Upper lobe of right lung (tissue), 1 donor: ENCODE measurements at places on chromosomes 7 and 10. TPM values are rescaled to one million over a fixed set of nuclear protein-coding genes. Genes with fewer than 3 reads are reported as not detected.

DNA sequence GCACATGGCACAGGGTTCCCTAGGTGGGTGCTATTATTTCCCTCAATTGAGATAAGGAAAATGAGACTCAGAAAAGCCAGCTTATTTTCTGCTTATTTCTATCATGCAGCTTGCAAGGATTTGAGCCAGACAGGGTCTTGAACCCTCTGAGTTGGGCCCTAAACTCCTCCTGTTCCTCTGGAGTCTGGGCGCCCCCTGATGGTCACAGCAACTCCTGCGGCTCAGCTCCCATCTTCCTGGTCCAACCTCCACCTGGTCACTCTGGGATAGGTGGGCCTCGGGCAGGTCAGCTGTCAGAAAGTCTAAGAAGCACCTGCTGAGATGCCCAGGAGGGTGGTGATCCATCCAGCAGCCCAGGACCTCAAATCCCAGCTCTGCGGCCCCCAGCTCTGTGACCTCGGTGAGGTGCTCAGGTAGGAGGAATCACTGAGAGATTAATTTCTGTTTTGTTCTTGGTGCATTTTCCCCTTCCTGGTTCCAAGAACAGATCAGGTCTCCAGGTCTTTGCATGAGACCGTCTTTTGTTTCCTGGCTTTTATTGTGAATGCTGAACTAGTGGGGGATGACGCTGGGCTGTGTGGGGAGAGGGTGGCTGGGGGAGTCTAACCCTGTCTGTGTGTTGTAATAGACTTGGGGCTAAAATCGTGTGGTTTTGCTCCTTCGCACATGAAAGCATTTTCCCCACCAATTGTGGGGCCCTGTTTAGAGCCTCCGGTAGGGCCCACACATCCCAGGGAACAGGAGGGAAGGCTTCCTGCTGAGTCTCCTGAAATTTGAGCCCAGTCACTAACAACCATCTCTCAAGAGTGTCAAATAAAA, 32.8 kb downstream of the TMEM130 start:
- H3K27ac ChIP-seq, result no peak overlapping the region
- DNase-seq, result no peak
- no peaks in the 10 kb centered on the region for H3K27me3 ChIP-seq
- peaks cover 6% of the 10 kb centered on the region for H3K4me1 ChIP-seq
- no peak overlapping the region for H3K4me3 ChIP-seq

DNA sequence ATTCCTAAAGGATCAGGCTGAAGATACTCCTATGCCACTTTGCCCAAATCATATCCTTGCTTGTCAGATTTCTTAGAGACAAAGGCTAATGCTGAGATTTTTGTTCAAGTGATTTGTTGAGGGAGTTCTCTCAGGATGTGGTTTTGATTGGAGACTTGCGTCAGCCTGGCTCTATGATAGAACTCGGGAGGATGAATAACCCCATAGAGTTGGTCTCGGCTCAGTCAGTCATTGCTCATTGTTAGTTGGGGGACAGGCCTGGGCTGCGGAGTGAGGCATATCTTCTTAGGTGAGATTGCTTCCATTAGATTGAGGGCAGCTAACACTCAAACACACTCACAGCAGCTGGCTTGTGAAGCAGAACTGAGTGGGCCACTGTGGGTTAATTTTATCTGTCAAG, 203.4 kb downstream of the KIF20B start:
- H3K27me3 ChIP-seq, result no peaks in the 10 kb centered on the region
- no peaks in the 10 kb centered on the region for H3K4me1 ChIP-seq
- H3K27ac ChIP-seq, result no peak overlapping the region
- no peak overlapping the region for H3K4me3 ChIP-seq
- H3K36me3 ChIP-seq, result no peaks in the 10 kb centered on the region

- no peaks in the 10 kb centered on the region for H3K4me1 ChIP-seq
- H3K27ac ChIP-seq, result no peak overlapping the region
- DNase-seq, result no peak
- H3K4me3 ChIP-seq, result no peak overlapping the region
Observed at GRCh38 chr10:131779661-131780394, 121.0 kb upstream of the PPP2R2D start.

Gene GPR26
- not detected for total RNA-seq

DNA sequence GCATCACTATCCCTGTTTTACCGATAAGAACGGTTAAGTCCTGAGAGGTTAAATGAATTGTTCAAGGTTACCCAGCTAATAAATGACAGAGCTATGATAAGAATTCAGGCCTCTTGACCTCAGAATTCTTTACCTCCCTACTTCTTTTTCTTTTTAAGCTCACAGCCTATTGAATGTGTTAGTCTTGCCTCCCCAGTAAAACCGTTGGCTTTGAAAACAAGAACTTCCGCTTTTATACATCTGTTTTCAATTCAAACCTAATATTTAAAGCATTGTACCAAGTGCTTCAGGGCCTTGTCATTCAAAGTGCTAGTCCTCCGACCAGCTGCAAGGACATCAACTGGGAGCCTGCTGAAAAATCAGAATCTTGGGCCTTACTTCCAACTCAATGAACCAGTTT, 15.6 kb downstream of the SEC31B start:
- no peak for DNase-seq
- peaks cover 57% of the 10 kb centered on the region for H3K36me3 ChIP-seq
- H3K27ac ChIP-seq, result no peak overlapping the region
- no peaks in the 10 kb centered on the region for H3K27me3 ChIP-seq
- H3K4me1 ChIP-seq, result no peaks in the 10 kb centered on the region

- no peak for DNase-seq
- H3K4me1 ChIP-seq, result no peaks in the 10 kb centered on the region
- H3K27ac ChIP-seq, result no peak overlapping the region
- no peaks in the 10 kb centered on the region for H3K27me3 ChIP-seq
- no peak overlapping the region for H3K4me3 ChIP-seq
- no peaks in the 10 kb centered on the region for H3K36me3 ChIP-seq
Observed at GRCh38 chr10:114343623-114344505, 60.4 kb downstream of the AFAP1L2 start.

DNA sequence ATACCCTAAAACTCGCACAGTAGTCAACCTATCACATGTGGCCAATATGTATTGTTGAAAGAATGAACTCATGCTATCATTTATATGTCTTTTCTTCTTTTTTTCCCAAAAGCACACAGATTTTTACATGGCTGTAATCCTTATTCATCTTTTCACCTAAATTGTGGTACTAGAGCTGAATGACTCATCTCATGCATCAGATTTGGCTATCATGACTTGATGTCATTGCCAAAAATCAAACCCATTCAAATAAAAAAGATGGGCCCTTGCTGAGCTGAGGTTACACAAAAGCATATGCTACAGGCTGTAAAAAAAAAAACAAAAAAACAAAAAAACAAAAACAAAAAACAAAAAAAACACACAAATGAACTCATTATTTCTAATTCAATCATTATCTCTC, 3.3 kb upstream of the LMOD2 start:
- no peak overlapping the region for H3K4me3 ChIP-seq
- no peaks in the 10 kb centered on the region for H3K4me1 ChIP-seq
- no peak overlapping the region for H3K27ac ChIP-seq
- no peak for DNase-seq

DNA sequence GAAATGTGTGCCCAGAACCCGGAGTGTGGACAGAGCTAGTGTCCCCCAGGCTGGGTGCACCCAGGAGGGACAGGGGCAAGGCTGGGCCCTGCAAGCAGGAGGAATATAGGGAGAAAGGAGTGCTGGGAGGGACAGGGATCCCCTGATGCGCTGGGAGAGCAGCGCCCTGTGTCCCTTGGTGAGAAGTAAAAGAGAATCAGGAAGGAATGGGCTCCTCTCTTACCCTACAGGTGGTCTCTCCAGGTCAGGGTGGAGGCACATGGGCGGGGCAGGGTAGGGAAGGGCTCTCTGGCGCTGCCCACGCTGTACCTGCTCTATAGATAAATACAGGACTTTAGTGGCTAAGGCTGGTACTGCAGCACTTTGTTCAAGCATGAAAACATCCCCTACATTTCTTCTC, 753.8 kb downstream of the GRID1 start:
- H3K27me3 ChIP-seq, result no peaks in the 10 kb centered on the region
- DNase-seq, result no peak
- H3K36me3 ChIP-seq, result no peaks in the 10 kb centered on the region
- H3K4me1 ChIP-seq, result no peaks in the 10 kb centered on the region
- no peak overlapping the region for H3K27ac ChIP-seq
- no peak overlapping the region for H3K4me3 ChIP-seq

Gene TUBAL3
- total RNA-seq, result not detected

DNA sequence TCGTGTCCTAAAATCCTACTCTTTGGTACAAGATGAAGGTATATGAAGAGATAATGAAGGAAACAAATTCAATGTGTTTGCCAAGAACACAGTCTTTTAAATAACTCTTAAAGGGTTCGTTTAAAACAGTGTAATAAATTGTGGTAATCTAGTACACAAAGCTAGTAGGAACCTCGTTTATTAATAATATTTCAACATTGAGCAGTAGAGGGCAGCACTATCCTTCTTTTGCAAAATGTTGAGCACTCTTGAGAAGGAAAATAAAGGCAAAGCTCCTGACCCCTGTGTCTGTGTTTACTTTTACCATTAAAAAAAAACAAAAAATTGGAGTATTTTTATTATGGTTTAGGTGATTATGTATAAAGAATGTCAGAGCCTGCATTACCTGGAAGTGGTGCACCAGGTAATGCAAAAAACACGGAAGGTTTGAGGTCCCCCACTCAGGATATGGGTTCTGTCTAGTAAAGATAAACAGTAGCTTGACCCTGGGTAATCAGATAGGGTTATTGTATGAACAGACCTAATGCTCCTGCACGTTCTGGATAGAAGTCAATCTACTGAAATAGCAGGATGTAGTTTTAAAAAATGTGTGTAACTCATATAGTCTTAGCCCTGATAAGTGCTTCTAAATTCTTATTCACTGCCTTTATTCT, 5.7 kb upstream of the GOT1 start:
- no peak overlapping the region for H3K27ac ChIP-seq
- no peaks in the 10 kb centered on the region for H3K36me3 ChIP-seq
- H3K4me3 ChIP-seq, result no peak overlapping the region
- H3K27me3 ChIP-seq, result no peaks in the 10 kb centered on the region
- DNase-seq, result no peak
- H3K4me1 ChIP-seq, result peaks cover 7% of the 10 kb centered on the region

- H3K27ac ChIP-seq, result no peak overlapping the region
- no peak for DNase-seq
- H3K36me3 ChIP-seq, result no peaks in the 10 kb centered on the region
- no peaks in the 10 kb centered on the region for H3K4me1 ChIP-seq
- H3K4me3 ChIP-seq, result no peak overlapping the region
Observed at GRCh38 chr10:62648921-62649320, 155.6 kb upstream of the ADO start.

- H3K4me3 ChIP-seq, result no peak overlapping the region
- H3K36me3 ChIP-seq, result no peaks in the 10 kb centered on the region
- H3K27ac ChIP-seq, result no peak overlapping the region
- no peaks in the 10 kb centered on the region for H3K27me3 ChIP-seq
- DNase-seq, result peak; percentile 60
- H3K4me1 ChIP-seq, result peaks cover 21% of the 10 kb centered on the region
Observed at GRCh38 chr10:132548106-132548823, 10.7 kb downstream of the INPP5A start.

- DNase-seq, result no peak
- H3K36me3 ChIP-seq, result no peaks in the 10 kb centered on the region
- H3K27ac ChIP-seq, result no peak overlapping the region
- no peak overlapping the region for H3K4me3 ChIP-seq
- no peaks in the 10 kb centered on the region for H3K4me1 ChIP-seq
- no peaks in the 10 kb centered on the region for H3K27me3 ChIP-seq
Observed at GRCh38 chr7:31603046-31603445, 84.0 kb upstream of the PPP1R17 start.

DNA sequence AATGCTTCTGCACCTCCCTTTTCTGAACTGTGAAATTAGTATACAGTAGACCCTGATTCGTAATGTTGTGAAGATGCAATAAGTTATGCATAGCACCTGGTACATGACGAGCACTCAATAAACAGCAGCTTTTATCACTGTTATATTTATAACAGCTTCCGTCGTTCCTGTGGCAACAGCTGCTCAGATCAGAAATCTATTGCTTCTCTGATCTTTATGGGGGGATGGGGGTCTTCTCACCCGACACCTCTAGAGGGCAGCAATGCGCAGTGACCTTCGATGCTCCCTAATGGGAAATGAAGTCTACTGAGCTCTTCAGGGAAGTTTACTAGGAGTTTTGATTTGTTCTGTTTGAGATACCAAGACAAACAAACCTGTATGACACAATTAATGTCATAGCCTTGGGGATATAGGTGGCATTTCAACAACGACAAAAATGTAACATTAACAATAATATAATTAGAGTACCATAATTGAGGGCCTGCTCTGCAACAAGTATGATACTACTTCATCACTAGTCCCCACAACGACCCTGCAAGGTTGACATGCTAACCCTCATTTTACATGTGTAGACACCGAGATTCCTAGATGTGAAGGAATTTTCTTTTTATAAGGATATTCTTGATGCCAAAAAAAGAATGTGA, 289.6 kb downstream of the SFMBT2 start:
- H3K4me1 ChIP-seq, result no peaks in the 10 kb centered on the region
- no peak overlapping the region for H3K27ac ChIP-seq
- no peaks in the 10 kb centered on the region for H3K36me3 ChIP-seq
- H3K27me3 ChIP-seq, result no peaks in the 10 kb centered on the region
- no peak overlapping the region for H3K4me3 ChIP-seq

DNA sequence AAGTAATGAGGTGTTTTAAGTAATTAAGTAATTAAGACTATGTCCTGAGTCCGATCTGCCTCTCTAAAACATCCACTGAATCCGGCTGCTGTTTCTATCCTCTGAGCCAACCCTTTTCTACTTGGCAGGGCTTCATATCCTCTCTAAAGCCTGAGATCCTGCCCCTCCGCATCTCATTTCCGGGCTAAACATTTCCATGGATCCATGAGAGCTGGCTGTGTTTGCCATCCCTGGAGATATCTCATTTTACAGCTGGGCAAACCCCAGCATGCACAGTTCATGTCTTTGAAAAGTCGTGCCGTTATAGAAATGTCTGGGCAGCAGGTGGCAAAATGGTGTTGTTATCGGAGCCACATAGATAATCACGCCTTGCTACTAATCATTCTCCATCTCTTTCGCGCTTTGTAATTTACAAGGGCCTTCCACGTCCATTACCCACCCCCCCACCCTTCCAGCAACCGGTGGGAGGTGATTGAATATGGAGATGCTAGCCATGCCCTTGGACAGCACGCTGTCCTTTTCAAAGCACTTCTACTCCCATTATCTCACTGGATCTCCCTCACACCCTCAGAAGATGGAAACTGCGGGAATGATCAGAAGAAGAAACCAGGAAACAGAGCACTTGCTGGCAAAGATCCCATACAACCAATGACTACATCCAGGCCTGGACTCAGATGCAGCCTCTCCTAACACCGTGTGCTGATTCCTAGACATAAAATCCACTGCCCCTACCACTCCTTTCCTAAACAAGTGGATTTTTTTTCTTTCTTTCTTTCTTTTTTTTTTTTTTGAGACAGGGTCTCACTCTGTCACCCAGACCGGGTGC, 1189.2 kb downstream of the TYW1 start:
- no peaks in the 10 kb centered on the region for H3K4me1 ChIP-seq
- H3K27me3 ChIP-seq, result no peaks in the 10 kb centered on the region
- H3K36me3 ChIP-seq, result no peaks in the 10 kb centered on the region
- no peak overlapping the region for H3K4me3 ChIP-seq
- no peak for DNase-seq

Gene PRF1
- 32.3 TPM for total RNA-seq
